ENCODE measurements at places on chromosomes 3 and 15. TPM values are rescaled to one million over a fixed set of nuclear protein-coding genes. Genes with fewer than 3 reads are reported as not detected.

ST8SIA2 gene
- total RNA-seq = not detected

RFT1 gene
- total RNA-seq = 33.6 TPM

ARNT2 gene
- total RNA-seq = 15.1 TPM

MESP2 gene
- total RNA-seq = not detected

CA12 gene
- total RNA-seq = 7.5 TPM

SERINC4 gene
- not detected for total RNA-seq

AGBL1 gene
- total RNA-seq = not detected

ZKSCAN7 gene
- 1.6 TPM for total RNA-seq

BOC gene
- 15.1 TPM for total RNA-seq

TICRR gene
- total RNA-seq = 4.6 TPM

GP9 gene
- total RNA-seq = not detected

EIF1B gene
- total RNA-seq = 38.3 TPM

MUC4 gene
- not detected for total RNA-seq

THBS1 gene
- 8,113 TPM for total RNA-seq

FOXB1 gene
- total RNA-seq = not detected

HTR3D gene
- not detected for total RNA-seq

TYRO3 gene
- 24.5 TPM for total RNA-seq

UACA gene
- 256 TPM for total RNA-seq

STXBP5L gene
- not detected for total RNA-seq

TM4SF18 gene
- 0.07 TPM for total RNA-seq

RARRES1 gene
- 0.24 TPM for total RNA-seq

SEMA6D gene
- 1.8 TPM for total RNA-seq

MTFMT gene
- 21.0 TPM for total RNA-seq

GRCh38 chr3:136604961-136605360, 147.2 kb downstream of the STAG1 start:
- DNase-seq = no peak

- no peak for DNase-seq
These were observed 492.4 kb downstream of the MCTP2 start for GRCh38 chr15:94723801-94724200.

DNA sequence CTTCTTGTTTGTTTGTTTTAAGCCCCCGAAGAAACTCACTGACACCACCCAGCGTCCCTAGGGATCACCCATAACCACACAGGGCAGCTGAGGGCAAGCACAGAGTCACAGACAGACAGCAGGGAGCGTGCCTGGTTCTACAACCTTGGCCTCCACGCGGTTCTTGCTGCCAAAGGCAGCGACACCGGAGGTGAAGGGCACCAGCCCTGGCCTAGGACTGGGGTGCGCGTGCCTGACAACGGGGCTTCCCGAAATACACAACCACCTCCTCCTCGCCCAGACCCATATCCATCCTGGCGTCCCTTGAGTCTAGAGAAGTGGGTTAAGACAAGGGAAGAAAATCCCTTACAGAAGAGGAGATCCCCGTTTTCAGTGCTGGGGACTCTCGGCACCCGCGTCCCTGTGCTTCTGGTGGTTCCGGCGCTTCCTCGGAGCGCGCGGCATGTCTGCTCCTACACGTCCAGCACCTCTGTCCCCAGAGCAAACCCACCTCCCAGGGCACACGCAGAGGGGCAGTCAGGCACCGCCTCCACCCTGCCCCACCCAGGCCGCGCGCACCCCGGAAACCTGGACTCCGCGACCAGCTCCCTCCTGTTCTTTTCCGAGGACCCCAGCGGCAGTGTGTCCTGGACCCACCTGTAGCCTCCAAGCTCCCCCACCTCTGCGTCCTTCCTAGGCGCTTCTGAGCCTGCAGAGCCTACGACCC, 911 bp downstream of the RFTN1 start:
- no peak for DNase-seq

GRCh38 chr3:26247712-26248111, 374.9 kb upstream of the LRRC3B start:
- no peak for DNase-seq

- DNase-seq = no peak
These were observed 195.6 kb downstream of the RPLP1 start for GRCh38 chr15:69648212-69648611.

- no peak for DNase-seq
These were observed 52.2 kb upstream of the SLC6A11 start for GRCh38 chr3:10763817-10764258.

DNA sequence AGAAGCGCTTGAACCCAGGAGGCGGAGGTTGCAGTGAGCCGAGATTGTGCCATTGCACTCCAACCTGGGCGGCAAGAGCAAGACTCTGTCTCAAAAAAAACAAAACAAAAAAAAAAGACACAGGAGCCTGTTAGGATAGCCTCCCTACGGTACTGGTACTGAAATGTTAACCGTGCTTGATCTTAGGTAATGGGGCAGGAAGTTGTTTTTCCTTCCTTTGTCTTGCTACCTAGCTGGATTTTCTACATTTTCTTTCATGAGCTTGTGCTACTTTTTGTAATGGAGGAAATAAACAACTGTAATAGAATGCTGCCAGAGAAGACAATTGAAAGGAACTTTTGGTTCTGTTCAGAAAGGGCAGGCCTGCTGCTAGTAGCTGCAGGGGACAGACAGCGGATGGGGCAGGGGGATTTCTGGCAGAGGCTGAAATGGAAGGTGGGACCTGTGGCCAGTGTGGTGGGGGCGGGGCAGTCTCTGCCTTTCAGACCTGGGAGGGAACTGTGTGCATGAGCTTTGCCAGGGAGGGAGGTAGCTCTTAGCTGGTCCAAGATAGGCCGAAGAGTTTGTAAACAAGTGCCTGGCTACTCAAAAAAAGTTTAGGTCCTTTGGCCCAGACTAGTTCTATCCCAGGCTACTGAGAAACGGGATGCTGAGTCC, 49.0 kb upstream of the SEMA4B start:
- DNase-seq = no peak

- DNase-seq = no peak
These were observed 54.8 kb upstream of the HES1 start for GRCh38 chr3:194080913-194081800.

DNA sequence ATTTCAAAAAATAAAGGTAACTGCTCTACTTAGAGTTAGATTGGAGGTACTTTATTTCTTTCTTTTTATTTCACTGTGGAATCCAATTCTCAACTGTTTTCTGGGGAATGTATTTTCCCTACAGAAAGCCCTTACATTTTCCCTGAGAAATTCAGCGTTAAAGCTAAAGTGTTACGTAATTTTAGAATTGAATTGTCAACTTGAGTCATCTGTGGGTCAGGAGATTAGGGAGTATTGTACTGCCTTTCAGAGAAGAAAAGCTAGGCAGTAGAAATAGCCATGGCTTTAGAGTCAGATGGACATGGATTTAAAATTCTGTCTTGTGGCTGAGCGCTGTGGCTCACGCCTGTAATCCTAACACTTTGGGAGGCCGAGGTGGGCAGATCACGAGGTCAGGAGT, 728.6 kb downstream of the ROBO1 start:
- DNase-seq = no peak

DNA sequence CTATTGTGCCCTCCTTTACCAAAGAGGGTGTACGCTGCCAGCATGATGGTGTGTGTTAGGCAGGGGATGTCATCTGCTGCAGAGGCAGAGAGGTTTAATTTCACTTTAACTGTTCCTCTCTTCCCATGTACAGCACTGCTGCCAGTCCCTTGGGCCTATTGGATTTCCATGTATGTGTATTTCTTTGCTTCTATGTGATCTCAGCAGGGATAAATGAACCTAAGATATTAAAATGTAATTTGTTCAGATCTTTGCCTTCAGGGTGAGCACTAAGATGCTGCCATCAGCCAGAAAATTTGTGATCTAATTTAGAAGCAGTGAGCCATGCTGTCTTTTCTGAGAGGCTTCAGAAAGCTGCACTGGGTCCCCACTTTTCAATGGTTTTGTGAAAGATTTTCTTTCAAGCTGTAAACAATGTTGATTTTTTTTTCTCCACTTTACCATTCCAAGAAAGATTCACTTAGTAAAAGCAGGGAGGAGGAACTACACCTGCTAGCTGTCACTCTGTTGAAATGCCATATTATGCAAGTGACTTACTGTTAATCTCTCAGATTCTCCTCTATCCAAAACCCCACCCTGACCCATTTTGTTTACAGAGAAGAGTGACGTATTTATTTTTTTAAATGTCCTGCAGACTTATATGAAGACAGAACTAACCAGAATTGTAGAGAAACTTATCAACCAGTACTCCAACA, 261.9 kb downstream of the TBL1XR1 start:
- no peak for DNase-seq

DNA sequence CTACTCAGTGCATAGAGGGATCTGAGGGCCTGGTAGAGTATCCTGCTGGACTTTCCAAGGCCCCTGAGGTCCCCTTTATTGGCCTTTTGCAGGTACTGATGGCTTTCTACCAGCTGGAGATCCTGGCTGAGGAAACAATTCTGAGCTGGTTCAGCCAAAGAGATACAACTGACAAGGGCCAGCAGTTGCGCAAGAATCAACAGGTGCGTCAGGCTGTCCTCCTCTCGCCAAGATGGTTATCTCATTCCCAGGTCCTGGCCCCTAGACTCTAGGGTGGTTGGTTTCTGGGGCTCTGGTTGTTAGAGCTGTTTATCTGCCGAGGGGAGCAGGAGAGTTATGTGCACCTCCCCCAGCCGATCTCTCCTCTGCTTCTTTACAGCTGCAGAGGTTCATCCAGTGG, 9.3 kb downstream of the EIF2B5 start:
- no peak for DNase-seq

GRCh38 chr15:43276563-43277200, 10.0 kb upstream of the TGM5 start:
- no peak for DNase-seq

GRCh38 chr3:27681249-27681748, 40.8 kb downstream of the EOMES start:
- DNase-seq = peak; percentile 64

DNA sequence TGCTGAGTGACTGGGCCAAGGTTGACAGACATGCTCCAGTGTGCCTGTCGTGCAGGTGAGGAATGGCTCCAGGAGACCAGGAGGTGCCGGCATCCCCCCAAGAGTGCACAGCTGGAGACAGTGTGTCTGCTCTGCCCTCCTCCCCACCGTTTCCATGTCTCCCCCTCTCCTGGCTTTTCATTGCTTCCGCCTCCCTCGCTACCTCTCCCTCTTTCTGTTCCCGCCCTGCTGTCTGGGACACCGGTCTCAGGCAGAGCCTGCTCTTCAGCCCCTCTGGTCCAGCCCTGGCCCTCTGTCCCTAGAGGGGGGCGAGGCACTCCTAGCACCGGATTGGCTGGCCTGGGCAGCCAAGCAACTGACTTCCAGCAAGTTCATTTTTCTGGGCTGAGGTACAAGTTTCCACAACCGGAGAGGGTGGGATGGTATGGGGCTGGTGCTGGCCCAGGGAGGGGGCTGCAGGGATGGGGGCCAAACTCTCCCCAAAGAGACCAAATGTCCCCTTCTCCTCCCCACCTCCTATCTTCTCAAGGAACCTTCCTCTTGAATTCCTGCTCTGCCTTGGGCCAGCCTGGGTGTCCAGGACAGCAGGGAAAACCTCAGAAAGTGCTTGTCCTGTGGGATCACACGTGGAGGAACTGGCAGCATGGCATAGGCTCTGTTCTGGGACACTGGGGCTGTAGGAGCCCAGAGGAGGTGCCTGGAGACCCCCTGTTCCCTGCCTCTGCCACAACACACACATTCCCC, 32.6 kb downstream of the PRKCD start:
- DNase-seq = no peak

DNA sequence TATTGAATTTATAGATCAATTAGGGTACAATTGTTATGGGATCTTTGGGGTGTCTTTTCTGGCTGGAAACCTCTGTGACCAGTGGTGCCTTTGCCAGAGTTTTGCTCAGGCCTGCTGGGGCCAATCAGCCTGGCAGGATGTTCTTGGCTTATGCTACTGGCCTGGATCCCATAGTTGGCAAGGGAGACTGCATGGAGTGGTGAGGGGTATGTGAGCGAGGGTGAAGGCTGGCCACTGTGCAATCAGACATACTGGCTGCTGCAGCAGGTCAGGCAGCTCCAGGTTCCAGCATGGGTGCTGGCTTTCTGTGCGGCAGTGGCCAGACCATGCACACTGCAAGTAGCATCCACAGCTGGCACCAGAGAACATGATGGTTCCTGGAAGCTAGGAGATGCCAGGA, 1053.2 kb upstream of the GBE1 start:
- DNase-seq = no peak

GRCh38 chr3:195208183-195208582, 62.8 kb downstream of the XXYLT1 start:
- no peak for DNase-seq

- DNase-seq = no peak
These were observed 4.7 kb downstream of the VPS33B start for GRCh38 chr15:91017716-91018115.

- no peak for DNase-seq
These were observed 86.8 kb downstream of the CHRNA7 start for GRCh38 chr15:32117122-32117521.

GRCh38 chr3:87390821-87391220, 114.4 kb upstream of the POU1F1 start:
- no peak for DNase-seq

GRCh38 chr3:194870394-194871110, 184.9 kb downstream of the FAM43A start:
- peak; percentile 25 for DNase-seq

DNA sequence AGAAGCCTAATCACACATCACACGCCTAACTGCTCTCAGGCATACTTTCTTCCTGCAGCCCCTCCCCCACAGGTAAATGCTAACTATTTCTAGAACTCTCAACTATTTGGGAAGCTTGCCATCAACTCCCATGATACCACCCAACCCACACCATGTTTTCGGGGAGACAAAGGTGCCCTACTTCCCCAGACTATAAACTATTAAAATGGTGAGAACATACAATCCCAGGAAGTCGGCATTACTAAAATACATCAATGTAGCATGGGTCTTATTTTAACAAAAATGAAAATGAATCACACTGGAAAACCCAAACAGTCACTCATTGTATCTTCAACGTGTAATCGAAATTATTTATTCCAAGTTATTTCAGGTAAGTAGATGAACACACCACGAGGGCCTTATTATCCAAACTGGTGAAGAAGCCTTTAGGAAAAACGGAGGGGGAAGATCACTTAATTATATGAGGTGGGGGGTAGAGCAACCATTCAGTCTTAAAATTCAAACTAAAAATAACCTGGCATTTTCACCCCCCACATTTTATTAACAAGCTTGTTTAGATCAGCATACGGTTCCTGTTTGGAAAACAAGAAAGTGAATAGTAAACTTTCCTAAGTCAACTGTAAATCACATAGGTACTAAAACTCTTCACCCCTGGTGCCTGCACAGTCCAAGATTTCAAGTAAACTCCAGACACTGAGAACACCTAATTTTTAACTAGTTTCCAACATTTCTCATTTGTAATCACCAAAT, 1.9 kb downstream of the TBL1XR1 start:
- no peak for DNase-seq

DNA sequence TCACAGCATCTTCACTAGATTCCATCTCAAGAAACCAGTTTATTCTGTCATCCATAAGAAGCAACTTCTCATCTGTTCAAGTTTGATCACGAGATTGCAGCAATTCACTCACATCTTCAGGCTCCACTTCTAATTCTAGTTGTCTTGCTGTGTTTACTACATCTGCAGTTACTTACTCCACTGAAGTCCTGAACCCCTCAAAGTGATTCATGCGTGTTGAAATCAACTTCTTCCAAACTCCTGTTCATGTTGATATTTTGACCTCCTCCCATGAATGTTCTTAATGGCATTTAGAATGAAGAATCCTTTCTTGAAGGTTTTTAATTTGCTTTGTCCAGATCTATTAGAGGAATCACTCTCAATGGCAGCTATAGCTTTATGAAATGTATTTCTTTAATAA, 287.6 kb upstream of the TBL1XR1 start:
- DNase-seq = no peak
